KBM-7 (cell line): ENCODE measurements at places on chromosomes 11 and 22.
A peak's percentile ranks its signal among the peaks of the same experiment; 100 is the strongest.

- DNase-seq, result no peak
These were observed 6.2 kb downstream of the KCNQ1OT1 start for GRCh38 chr11:2693271-2694261.

GRCh38 chr11:74373382-74373781 is 24.9 kb downstream of the PGM2L1 start:
- DNase-seq, result no peak

GRCh38 chr22:17954200-17954859 is 70.0 kb downstream of the MICAL3 start:
- no peak for DNase-seq

GRCh38 chr11:12248330-12248729 is 129.0 kb upstream of the PARVA start:
- no peak for DNase-seq

- no peak for DNase-seq
These were observed 27.9 kb downstream of the EXPH5 start for GRCh38 chr11:108565653-108566052.

- DNase-seq, result no peak
These were observed 611.7 kb upstream of the CNTN5 start for GRCh38 chr11:98409069-98409468.

GRCh38 chr22:26143806-26144325 is 25.4 kb upstream of the SEZ6L start:
- DNase-seq, result no peak

GRCh38 chr11:113477321-113477720 is 2.1 kb upstream of the DRD2 start:
- no peak for DNase-seq

DNA sequence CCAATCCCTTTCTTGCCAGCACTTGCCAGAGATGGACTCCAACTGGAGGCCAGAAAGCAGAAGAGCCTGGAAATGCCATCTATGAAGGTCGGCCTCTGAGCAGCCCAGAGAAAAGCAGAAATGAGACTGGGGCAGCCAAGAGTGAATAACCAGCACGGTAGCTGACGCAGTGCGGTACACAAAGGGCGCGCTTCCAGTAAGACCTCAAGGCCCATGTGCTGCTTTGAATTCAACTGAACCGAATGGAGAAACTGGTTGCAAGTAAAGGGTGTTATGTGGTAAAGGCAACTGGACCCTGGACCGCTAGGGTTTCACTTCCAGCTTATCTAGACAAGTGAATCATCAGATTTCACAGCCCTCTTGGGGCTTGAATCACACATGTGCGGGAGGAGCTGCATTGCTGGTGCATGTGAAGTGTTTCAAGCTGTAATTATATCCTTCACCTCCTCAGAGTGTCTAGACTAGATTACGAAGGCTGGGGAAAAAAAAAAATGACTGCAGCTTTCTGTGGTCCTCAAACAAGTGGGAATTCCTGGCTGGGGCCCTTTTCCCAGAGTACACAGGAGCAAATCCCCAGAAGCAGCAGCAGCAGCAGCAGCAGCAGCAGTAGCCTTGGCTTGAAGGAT is 128.9 kb downstream of the CCDC34 start:
- DNase-seq, result no peak

DNA sequence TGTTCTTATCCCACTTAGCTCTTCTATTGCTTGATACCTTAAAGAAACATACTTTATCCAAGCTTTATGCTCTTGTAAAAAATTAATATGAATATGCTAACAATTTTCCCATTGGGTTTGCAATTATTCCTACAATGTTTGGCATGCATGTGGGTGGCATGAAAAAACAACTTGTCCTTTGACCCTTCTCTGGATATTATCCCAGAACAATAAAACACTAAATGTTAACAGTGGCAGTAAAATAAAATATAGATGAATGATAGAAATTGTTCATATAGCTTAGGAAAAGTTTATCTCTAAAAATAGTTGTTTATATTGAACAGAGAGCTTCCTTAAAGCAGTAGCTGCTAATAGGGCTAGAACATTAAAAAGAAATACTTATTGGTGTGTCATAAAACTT is 860.5 kb upstream of the LRRC4C start:
- DNase-seq, result no peak

GRCh38 chr11:86555866-86556265 is 116.5 kb downstream of the ME3 start:
- no peak for DNase-seq

DNA sequence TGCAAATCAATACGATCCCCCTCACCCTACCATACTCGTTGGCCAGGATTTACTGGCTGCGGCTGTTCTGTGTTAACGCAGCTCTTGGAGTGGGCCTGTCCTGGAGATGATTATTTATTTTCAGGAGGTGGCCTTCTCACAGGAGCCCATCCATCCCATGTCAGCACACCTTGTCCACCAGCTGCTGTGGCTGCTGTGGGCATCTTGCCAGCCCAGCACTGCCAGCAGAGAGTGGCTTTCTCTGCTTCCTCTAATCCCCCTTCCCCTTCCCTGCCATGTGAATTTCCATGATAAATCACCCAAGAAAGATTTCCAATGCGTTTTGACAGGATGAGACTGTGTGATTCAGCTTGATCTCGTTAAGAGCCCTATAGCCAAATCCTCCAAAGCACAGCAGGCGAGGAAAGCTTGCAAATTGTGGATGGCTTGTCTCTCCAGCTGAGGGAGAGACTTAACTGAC is 309.1 kb upstream of the C11orf87 start:
- DNase-seq, result no peak

DNA sequence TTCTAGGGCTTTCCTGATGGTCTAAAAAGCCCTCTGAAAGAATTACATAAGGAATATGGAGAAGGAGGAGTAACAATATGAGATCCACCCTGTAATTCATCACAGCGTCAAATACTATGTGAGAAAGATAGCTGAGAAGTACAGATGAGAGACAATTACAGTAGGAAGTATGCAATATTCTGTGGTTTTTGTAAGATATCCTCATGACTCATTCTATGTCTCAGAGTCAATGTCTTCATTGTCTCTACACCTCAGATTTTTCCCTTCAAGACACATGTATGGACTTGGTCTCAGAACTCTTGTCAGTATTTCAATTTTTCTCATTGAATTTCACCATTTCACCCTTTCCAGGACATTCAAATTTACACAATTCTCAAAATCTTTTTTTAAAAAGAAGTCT is 343.3 kb upstream of the CTSC start:
- no peak for DNase-seq

- DNase-seq, result no peak
These were observed 13.7 kb downstream of the TBC1D22A start for GRCh38 chr22:46775850-46776826.

DNA sequence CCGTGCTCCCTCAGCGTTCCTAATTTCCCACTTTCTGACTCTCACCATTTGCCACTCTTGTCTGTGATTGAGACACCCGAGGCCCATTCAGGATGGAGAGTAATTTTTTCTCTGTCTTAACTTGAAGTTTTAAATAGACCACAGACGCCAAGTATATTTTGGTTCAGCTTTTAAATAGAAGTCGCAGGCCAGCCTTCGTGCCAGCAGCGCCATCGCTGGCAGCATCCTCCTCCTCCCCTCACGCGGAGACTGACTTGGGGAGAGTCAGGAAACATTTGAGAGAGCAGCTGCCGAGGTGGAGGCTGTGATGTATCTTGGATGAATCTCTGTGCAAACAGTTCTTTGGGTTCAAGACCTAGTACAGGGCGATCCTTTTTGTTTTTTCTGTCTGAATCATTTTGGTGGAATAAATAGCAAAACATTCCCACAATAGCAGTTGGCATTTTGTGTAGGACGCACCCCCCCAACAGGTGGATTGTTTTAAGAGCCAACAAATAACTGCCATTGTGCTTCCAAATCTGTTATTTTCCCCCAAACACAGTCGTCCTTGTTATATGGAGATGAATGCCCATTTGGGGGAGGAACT is 889 bp upstream of the DMC1 start:
- no peak for DNase-seq

DNA sequence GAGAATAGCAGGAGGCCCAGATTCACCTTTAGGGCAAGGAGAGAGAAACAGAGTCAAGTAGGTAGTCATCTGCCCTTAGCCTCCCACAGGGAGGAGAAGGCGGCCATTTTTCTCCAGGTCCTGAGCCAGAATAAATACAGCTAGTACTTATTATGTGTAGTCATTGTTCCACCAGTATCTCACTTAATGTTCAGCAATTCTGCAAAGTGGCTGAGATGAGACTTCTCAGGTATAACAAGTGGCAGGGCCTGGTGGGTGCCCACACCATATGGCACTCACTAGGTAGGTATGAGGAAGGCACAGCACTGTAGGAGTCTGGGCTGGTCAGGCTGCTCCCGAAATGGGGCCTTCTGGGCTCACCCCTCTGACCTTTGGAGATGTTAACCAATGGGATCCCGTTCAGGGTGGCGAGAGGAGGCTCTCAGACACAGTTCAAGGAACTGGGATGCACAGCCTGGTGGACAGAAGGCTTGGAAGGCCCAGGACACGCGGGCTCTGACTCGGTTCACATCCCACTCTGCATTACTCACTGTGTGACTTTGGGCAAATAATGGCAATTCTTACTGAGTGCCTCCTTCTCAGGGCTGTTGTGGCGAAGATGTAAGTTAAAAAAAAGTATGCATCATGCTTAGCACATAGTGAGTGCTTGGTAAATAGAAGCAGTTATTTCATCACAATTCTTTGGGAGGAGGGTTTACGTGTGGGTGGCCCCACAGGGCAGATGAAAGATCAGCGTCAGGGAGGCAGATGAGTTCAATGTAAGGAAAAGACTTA is 25.1 kb downstream of the RTN4RL2 start:
- no peak for DNase-seq

DNA sequence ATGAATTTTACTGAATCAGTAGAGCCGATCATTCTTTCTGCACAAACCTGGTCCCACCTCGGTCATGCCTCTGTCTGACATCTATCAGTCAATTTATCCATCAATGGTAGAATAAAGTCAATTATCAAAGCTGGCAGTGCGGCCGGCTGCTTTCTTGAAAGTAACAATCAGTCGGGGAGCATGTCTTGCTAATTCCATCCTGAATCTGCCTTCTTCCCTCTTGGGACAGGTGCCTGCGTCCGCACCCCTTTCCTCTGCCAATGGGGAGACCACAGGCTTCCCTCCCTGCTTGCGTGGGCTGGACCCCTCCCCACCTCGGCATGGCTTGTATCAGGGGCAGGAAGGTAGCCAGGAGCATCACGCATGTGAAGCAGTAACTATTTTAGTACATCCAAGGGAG is 962.9 kb downstream of the BRD1 start:
- DNase-seq, result no peak

DNA sequence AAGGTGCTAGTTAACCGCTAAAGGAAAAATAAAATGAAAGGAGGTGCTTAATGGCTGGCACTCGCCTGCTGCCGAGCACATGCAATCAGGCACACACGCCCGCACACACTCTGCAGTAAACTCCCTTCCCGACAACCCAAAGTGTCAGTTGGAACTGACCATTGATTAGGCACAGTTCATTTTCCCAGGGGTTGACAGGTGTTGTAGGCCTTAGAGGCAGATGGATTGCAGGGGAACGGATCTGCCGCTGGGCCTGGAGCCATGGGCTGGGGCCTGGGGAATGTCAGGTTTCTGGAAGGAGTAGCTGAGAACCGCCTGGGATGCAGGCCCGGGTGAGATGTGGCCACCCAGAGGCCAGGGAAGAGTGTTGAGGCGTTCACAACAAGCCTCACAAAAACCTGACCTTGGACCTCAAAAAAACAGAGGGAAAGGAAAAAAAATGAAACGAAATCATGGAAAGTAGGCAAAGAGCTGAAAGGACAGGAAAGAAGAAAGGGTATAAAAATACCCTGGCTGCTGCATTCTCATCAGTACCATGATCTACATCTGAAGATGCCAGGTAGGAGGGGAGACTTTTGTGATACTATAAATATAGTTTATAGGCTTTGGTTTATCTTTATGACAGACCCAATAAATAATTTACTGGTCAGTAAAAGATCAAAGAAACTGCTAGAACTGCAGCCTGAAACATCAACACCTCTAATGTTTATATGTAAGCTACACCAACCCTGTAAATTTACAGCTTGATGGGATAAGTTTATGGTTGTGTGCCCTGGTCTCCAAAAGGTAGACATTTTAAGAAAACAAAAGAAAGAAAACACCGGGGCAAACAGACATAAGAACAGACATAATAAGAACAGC is 313.4 kb downstream of the BUD13 start:
- no peak for DNase-seq

DNA sequence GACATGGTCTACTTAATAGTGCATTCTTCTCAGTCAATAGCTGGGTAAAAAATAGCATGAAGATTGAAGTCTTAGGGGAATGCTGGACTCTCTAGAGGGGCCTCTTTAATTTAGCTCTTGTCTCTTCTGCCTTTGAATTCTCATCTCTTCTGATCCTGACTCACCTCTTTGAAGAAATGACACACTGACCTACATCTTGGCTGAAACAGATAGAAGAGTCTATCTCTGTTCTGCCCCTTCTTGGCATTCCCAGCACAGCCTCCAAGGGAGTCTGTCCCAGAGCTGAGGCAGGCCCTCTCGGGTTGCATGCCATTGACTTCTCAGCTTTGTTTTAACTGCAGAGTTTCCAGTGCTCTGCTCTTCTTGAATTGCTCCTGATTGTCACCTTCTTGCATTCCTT is 55.7 kb downstream of the PTPRJ start:
- DNase-seq, result no peak

DNA sequence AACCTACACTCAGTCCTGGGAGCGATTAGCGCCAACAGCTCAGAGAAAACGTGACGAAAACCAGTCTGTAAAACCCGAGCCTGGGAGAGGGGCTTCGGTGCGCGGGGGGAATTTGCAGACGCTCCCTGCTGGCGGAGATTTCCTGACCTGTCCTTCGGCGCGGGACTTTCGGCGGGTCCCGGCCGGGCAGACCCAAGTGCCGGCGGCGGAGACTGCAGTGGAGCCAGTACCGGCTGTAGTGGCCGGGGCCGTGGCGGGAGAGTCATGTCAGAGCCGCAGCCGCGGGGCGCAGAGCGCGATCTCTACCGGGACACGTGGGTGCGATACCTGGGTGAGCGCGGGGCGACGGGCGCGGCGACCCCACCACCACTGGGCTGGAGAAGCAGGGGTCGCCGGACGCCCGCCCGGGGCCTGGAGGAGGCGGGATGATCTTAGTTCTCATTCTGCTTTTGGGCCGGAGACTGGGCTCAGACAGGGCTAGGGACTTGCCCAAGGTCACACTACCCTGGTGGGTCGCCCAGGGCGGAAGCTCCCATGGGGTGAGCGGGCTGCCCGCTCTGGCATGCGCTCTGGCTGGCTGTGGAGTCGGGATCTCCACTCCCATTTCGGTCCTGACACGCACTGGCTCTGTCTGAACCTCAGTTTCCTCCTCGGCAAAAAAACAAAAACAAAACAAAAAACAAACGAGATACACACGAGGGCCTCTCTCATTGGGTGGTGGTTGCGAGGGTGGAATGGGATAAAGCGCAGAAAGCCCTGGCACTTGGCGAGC is at the start of gene MTFP1:
TSS of gene MTFP1 (plus strand) at position 153 of the 772 bp plus-strand sequence. CDS start at position 265, 112 bp downstream.
- peak; percentile 75 for DNase-seq

DNA sequence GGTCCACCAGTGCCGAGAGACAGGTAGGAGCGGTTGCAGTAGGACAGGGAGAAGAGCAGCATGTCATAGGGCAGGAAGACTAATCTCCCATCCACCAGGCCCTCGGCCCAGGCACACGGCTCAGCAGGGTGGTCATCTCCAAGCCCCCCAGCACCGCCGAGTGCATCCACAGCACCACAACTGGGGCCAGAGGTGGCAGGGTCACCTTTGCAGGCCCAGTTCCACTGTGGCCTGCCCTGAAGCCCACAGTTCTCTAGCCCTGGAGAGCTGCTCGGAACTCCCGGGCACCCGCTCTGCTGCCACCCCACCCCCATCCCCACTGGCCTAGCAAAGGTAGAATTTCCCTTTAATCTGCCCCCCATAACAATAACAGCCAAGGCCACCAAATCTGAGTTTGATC is 49.1 kb upstream of the LRRC32 start:
- DNase-seq, result no peak
